ENCODE measurements at places on chromosomes 1 and 21.

DNA sequence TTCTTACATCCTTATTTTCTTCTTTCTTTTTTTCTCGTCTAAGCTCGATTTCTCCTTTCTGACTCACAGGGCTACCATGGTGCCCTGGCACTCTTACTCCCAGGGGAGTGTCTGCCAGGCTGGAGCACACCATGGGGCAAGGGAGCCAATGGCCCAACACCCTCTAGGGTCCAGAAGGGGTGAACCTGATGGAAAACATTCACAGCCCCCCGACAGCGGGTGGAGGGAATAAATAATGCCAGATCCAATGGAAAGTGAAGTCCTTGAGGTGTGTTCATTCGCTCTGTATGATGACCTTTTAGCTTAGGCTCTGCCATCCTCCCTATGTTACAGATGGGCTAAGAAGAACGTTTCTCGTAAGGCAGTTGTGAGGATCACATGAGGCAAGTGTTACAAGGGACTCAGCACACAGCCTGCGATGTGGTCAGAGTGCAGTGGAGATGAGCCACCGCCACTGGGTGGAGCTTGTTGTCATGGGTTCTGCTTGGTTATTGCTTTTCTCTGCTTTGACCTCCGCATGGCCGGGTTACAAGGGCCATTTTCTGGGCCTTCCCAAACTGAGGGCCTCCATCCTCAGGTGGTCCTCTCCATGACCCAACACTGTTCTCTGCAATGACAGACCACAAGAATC, 3.5 kb upstream of the FCMR start:
- no peak for DNase-seq

DNA sequence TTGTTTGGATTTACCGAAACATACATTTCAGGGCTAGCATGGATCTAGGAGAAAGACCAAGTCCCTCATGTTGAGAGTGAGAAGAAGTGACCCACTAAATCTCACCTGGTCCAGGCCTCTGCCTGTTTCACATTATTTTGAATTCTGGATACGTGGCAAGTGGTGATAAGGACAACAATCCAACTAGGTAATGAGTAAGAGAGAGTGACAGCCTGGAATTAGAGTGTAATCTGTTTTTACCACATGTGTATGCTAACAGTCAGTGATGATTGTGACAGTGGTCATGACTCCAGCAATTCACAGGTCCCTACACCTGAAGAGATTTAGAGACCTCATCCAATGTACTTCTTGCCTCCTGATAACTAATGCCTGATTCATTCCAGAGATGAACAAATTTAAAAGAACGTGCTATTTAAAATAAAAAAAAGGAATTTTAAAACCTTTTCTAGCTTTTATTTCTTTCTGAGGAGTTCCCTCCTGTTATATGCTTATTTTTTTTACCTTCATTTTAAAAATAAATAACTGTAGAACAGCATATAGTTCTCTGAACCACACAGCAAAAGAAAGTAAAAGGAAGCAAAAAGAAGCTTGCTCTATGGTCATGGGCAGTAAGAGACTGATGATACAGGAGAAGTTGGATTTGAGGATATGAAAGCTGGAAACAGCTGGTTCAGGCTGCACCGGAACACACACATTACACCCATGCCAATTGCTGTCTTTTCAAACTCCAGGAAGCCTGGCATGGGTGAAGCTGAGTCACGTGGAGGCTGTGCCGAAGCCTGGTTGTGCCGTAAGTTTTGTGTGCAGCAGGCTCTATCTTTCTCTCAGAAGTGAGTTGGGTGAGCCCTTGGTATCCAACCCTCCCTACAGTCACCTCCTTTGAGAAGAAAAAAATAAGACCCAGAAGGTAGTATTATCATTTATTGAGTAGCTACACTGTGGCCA, 14.7 kb downstream of the C1orf116 start:
- peak; percentile 33 for DNase-seq

GRCh38 chr1:160777486-160778089, 18.4 kb upstream of the LY9 start:
- no peak for DNase-seq

DNA sequence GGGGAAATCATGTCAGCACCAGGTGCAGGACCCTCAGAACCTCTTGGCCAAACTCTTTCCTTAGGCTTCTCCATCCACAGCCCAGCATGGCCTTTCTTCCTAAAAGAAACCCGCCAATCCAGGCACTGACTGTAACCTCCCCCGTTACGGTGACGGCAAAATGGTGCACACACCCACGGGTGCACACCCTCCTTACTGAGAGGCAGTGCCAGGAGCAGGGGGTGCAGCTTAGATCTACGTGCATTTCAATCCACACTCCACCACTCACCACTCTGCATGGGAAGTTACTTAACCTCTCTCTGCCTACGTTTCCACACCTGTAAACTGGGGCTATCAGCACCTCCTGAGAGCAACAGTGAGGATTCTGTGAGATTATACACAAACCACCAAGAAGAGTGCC, 31.0 kb downstream of the SUSD4 start:
- no peak for DNase-seq

- DNase-seq = no peak
Observed at GRCh38 chr1:4595341-4596225, 58.8 kb upstream of the AJAP1 start.

GRCh38 chr1:192171123-192171522, 12.9 kb downstream of the RGS18 start:
- no peak for DNase-seq

DNA sequence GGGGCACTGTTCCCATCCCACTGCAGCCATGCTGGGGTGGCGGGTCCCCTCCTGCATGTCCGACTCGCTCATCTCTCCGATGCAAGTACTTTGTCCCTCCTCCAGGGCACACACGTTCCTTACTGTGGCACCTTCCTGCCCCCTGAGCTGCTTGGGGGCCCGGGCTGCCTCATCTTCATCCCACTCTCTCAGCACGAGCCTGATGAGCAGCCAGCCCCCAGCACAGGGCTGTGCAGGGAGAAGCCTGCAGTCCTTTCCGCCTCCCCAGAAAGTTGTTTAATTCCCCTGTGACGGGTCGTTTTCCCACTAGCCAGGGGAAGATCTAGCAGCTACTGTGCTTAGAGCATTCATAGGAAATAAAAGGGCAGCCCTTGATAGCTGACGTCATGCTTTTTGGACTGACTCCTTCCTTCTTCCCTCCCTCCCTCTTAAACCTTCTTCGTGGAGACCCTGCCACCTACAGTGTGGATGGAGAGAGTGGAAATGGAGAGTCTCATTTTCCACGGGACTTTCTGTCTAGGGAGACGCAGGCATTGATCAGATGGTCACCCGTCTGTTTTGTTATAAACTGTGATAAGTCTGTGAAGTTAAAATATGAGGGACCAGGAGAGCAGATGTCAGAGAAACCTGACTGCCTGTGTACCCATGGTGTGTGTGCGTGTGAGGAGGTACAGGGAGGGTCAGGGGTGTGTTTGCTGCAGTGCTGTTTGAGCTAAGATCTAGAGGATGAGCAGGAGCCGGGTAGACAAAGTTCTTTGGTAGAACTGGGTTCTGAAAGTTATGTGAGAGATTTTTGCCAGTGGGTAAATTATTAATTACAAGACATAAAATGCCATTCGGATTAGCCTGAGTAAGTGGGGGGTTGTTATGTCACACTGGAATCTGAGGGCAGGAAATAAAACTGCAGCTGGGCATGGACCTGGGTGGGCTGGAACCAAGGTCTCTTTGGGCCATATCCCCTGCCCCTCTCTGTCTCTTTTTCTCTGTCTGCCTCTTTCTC, 34.3 kb downstream of the GPR137B start:
- no peak for DNase-seq

DNA sequence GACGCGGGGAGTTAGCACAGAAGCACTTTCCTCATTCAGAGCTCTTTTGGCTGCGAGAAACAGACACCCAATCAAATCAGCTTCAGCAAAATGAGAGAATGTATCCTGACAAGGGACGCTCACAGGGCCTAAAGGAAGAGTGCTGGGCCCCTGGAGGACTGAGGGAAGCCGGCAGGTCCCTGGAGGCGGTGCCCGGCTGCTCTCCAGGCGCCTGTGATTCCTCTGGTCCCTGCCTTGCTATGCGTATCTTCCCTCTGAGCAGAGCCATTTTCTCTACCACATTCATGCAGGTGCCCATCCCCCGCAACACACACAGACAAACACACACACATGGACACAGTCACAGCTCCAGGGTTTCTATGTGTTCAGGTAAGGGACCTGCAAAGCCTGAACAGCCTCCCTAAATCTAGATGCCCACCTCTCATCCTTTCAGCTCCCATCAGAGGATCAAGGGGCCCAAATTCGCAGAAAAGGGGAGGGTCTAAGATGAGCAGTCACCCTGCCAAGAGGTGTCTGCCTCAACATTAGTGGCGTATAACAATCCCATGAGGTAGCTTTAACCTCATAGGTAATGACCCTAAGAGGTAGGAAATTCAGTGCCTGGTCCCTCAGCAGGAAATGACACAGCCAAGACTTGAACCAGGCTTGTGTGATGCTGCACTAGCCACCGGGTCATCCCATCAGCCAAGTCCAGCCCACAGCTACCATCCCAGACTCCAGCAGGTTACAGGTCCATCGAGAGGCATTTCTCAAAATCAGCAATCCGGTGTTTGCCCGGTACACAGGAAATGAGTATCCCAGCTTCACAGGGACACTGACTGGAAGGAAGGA, 29.0 kb downstream of the PTAFR start:
- no peak for DNase-seq

GRCh38 chr1:158728510-158729225, 8.1 kb upstream of the OR6K3 start:
- DNase-seq = no peak

DNA sequence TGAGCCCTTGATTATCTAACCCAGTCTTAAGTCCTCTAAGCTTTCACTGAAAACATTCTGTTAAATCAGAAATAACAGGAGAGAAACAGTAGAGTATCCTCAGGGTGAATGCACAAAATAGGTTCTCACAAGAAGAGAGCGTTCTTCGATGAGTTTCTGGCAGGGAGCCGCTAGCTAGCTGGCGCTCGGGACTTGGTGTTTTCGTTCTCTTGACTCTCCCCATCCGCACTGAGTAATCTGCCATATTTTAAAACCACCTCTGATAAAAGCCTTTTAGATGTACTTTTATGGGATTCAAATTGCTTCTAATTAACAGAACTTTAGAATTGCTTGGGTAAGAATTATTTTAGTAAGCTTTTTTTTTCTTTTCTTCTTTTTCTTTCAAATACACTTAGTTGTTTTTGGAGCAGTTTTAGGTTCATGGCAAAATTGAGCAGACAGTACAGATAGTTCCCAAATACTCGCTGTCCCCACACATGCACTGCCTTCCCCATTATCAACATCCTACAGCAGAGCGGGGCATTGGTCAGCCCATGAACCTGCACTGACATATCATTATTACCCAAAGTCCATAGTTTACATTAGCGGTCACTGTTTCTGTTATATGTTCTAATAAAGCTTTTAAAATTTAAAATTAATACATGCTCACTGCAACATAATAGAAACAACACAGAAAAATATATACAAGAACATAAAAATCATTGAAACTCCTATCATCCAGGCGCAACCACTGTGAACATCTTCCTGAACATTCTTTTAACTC, 35.4 kb downstream of the PRDM2 start:
- no peak for DNase-seq

GRCh38 chr1:197526736-197527371, 248.4 kb downstream of the DENND1B start:
- peak; percentile 22 for DNase-seq

GRCh38 chr1:193456811-193457280, 270.4 kb upstream of the B3GALT2 start:
- no peak for DNase-seq

DNA sequence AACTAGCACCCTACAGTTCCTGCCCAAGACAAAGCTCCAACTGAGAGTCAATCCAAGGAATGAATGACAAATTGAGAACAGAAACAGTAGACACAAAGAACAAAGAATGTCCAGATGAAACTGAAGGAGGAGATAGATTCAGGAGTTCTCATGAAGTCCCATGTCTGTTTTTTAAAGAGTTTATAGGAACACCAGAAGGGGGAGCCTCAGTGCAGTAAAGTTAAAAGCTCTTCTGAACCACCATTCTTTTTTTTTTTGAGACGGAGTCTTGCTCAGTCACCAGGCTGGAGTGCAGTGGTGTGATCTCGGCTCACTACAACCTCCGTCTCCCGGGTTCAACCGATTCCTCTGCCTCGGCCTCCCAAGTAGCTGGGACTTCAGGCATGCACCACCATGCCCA, 323.6 kb downstream of the MRPL39 start:
- DNase-seq = no peak

GRCh38 chr21:32372755-32373154, 20.1 kb downstream of the URB1 start:
- peak; percentile 32 for DNase-seq

GRCh38 chr1:182206626-182207239, 145.2 kb upstream of the ZNF648 start:
- peak; percentile 49 for DNase-seq

GRCh38 chr1:14090062-14090461, 390.1 kb downstream of the PRDM2 start:
- DNase-seq = no peak

DNA sequence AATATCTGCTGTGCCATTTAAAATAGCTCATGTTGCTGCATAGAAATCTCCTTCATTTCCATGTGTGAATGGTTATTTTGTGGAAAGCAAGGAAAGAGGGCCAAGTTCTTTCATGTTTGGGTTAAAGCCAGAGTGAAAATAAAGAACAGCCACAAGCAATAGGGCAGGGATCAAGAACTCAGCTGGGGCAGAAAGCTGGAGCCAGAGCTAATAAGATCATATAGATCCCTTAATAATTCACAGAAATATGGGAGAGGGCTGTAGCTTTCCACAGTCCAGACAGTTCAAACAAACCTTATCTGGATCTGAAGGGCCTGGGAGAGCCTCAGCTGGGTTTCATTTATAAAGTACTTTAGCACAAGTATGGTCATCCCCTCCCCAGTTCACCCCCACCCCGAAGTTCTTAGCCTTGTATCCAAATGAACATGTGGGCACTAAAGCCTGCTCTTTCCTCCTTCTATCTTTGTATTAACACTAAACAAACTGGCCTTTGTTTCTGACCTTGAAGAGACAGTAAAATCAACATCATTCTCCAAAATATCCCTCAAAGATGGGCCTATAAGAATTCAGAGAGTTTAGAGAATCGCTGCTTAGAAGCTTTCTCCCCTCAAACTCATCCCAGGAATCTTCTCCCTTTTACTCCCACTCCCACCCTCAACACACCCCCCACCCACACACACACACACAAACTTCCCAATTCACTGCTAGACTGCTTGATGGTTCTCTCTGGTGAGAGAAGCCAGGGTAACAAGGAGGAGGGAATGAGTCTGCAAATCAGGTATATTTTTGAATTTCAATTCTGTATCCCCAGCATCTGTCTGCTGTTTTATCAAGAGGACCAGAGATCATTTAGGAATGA, 41.7 kb downstream of the UTP25 start:
- DNase-seq = peak; percentile 68
